HAP-1 (cell line): ENCODE measurements at places on chromosomes 3 and 15.
A peak's percentile ranks its signal among the peaks of the same experiment; 100 is the strongest.

- DNase-seq, result peak; percentile 71
Measured at GRCh38 chr3:182258538-182259177, 534.6 kb upstream of the ATP11B start.

DNA sequence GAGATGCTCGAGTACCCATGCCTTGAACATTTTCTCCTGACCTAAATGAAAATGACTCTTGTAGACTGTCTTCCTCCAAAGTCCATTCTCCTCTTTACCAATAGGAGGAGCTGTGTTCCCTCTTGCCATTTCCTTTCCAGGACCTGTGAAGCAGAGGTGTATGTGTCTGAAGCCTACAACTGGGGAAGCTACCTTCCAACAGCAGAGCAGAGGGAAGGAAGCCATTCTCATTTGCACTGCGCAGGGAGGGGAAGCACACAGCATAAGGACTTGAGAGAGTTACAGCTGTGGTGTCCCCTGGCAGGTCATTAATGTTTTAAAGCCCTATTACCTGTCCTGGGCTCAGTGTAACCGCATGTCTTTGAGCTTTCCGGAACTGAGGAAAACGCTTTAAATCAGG is 38.7 kb downstream of the HSPBAP1 start:
- DNase-seq, result peak; percentile 51

DNA sequence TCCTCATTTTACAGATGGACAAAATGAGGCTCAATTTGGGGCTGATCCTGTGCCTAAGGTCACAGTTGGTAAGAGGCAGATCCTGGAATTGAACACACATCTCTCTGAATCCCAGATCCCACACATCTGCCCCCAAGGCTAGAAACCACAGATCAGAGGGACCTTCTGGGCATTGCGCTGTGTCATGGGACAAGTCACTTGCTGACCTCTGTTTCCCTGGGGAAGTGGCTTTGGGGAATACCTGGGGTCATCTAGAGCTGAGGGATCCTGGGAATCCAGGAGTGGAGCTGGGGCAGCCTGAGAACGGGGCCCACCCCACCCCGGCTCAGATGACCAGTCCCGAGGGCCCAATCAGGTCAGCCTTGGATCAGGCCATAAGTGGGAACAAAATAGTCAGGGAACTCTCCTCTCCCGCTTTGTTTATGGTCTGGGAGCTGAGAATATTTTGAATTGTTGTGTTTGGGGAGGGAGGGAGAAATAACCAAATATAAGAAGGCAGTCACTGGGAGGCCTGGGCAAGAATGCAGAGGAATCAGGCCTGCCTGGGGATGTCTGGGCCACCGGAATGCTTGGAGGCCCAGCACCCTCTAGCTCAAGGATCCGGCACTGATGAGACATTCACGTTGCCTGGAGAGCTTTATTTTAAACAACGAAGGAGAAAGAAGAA is 8.8 kb upstream of the SLC6A6 start:
- no peak for DNase-seq

DNA sequence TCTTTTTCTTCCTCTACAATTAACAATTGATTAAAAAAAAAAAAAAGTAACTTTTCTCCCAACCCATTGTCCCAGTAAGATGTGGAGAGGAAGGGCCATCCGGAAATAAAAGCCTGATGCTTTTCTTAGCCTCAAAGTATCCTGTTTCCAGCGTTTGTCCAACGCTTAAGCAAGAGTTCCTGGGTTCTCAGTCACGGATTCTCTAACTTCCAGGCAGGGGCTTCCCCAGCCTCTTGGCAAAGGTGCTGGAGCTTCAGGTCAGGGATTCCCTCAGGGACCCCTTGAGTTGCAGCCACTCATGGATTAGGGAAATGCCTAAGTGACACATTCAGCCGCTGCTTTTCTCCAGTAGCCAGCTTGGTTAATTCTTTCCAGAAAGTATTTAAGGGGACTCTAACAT is 22.3 kb upstream of the C2CD4B start:
- DNase-seq, result no peak

GRCh38 chr3:112627419-112627818 is 13.5 kb downstream of the CCDC80 start:
- DNase-seq, result no peak

DNA sequence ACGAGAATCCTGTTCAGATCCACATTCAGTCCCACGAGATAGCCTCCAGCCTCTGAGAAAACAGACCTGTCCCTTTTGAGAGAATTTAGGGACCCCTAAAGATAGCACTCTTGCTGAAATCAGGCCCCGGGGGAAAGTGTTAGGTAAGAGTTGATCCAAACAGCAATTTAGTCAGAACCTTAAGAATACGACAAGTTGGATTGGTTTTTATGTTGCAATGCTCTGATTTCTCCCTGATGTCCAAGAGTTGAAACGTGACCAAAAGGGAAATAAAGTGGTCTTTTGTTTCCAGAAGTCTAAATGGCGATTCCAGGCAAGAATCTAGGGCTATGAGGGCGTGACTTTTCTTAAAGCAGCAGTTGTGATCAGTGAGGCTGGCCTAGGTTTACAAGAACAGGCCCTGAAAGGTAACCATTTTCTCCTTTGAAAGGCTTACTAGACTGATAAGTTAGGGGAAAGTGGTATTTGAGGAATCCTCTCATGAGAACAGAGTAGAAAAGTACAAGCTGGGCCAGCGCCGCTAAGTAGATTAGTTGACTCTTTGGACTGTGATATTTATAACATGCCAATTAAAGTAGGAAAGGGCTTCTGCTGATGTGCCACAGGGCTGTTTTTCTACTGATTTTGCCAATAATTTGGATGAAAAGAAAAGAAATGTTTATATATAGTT is 4.9 kb downstream of the MAN2A2 start:
- no peak for DNase-seq

- DNase-seq, result no peak
Measured at GRCh38 chr3:162122405-162122804, 625.8 kb downstream of the OTOL1 start.

DNA sequence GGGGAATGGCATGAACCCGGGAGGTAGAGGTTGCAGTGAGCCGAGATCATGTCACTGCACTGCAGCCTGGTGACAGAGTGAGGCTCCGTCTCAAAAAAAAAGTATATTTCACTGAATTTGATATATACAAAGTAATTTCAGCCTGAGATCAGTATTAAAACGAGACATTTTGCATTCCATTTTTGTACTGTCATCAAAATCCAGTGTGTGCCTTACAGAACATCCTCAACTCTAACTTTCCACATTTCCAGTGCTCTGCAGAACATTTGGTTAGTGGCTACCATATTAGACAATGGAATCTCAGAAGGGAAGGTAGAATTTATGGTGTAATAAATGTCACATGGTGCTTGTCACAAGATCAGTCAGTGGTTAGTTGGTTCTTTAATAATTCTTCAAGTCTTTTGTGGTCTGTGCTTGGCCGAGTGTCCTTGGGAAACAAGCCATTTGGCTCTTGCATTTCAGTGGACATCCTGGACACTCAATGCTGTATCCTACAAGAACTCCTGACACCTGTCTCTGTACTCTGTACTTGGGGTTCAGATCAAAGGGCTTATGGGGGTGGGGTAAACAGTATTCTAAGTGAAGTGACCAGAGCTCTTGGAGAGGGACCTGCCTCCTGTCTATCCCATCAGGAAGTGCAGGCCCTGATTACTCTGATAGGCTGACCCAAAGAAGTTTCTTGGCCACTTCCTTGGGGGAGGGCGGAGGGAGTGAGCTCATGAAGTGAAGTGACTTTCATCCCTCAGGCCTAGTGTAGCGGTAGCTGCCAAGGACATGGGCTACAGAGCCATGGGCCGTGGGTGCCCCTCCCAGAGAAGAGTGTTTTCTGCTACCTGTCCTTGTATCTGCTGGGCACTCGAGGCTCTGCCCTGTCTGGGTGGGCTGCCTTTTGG is 3.7 kb downstream of the ACVR2B start:
- no peak for DNase-seq
